ENCODE measurements at places on chromosomes 1 and 21.

- DNase-seq = no peak
These were observed at the start of gene IL19 for GRCh38 chr1:206770531-206771337. IL19 (plus strand) TSS chr1:206770773; CDS start chr1:206836663, 65,890 bp downstream.

- no peak for DNase-seq
These were observed 29.9 kb upstream of the LYPLAL1 start for GRCh38 chr1:219143735-219144134.

DNA sequence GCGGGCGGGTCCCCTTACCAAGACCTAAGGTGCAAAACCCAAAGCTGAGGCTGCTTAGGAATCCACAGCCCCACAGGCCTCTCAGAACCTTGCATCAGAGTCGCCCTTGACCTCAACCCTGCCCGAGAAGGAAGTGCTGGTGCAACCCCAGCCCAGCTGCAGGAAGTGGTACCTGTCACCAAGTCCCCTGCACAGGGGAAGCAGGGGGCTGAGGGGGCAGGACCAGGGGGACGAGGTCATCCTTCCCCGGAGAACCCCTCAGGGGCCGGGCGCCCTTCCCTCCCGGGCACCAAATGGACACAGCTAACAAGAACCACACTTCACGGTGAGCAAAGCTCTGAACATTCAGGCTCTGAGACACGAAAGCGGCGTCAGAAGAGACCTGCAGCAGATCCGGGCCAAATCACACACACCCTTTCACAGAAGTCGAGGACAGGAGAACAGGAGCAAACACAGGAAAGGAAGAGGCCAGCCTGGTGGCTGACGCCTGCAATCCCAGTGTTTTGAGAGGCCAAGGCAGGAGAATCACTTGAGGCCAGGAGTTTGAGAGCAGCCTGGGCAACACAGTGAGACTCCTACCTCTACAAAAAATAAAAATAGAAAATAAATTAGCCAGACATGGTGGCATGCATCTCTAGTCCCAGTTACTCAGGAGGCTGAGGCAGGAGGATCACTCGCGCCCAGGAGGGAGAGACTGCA is 6.4 kb downstream of the ITGB2 start:
- no peak for DNase-seq

DNA sequence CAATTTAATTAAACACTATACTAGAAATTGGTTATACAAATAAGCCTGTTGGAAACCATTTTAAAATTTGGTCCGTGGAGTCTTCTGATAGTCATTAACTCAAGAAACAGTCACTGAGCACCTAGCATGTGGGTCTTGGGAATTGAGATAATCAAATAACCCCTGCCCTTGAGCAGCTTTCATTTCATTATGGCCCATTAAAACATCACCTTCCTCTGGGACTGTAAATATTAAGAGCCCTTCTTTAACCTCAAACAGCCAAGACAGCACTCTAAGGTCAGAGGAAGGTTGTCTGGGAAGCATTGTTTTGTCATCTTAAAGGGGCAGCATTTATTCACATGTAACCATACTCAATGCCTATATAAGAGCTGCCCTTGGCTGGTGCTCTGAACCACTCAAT is 610.3 kb upstream of the USP24 start:
- no peak for DNase-seq

GRCh38 chr1:149936992-149937705 is 470 bp upstream of the MTMR11 start:
- no peak for DNase-seq

DNA sequence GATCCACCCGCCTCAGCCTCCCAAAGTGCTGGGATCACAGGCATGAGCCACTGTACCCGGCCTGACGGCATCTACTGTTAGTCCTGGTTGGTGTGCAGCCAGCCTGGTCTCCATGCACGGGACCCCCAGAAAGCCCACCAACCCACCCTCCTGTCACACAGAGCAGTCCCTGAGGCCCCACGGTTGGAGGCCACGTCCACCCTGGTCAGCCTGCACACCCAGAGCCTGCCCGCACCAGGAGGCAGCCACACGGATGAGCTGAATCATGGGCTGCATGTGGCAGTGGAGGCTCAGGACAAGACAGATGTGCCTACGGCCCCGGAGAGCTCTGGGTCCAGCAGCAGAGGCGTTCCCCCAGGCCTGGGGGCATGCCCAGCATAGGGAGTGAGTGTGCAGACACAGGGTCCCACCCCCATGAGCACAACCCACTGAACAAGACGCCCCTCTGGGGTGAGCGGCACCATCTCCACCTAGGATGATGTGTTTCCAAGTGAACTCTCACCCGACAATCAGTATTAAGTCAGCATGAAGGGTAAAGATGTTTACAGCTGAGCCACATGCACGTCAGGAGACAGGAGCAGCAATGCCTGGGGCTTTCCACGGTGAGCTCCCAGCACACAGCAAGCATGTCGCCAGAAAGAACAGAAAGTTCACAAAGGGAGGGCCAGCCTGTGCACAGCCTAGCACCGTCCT is 102.1 kb downstream of the WDR4 start:
- no peak for DNase-seq

DNA sequence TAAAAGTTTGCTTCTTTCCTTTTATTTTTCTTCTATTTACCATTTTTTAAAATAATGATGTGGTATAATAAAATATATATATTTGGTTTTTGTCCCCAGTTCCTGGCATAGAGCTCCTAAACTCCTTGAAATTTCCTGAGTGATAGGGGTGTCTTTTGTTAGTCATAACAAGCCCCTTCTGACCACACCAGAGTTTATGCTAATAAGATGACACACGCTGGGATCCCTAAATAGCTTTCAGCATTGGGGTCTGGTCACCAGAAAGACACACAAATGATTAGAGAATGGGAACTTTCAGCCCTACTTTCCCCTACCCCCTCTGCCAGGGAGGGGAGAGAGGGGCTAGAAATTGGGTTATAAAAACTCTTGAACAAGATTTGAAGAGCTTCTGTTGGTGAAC is 56.2 kb downstream of the COL24A1 start:
- DNase-seq = no peak

- no peak for DNase-seq
These were observed 55.0 kb upstream of the EPHA8 start for GRCh38 chr1:22508329-22508728.

Measured in GM12891 (cell line).